ENCODE measurements at places on chromosomes 4 and X. TPM values are rescaled to one million over a fixed set of nuclear protein-coding genes. Genes with fewer than 3 reads are reported as not detected.

Gene C4orf50
- not detected for total RNA-seq

Gene VGLL1
- 3.3 TPM for total RNA-seq

Gene AKAP14
- total RNA-seq, result not detected

Gene EXOC1L
- total RNA-seq, result not detected

Gene LRP2BP
- total RNA-seq, result not detected

Gene ADGRL3
- 5.3 TPM for total RNA-seq

Gene HTN1
- total RNA-seq, result not detected

Gene CFAP299
- total RNA-seq, result 0.25 TPM

Gene UGT2B7
- 137 TPM for total RNA-seq

Gene GYPB
- total RNA-seq, result not detected

Gene GAK
- 77.4 TPM for total RNA-seq

Gene TAF1
- 68.4 TPM for total RNA-seq

Gene FGF2
- 49.1 TPM for total RNA-seq

Gene TCP11X2
- total RNA-seq, result not detected

Gene SPOCK3
- not detected for total RNA-seq

Gene COL25A1
- not detected for total RNA-seq

Gene FMR1NB
- total RNA-seq, result not detected

Gene TMEM144
- 8.5 TPM for total RNA-seq

Gene BCLAF3
- 20.7 TPM for total RNA-seq

Gene TEC
- 6.1 TPM for total RNA-seq

Gene ARHGAP6
- total RNA-seq, result 3.1 TPM

Gene GYG2
- 3.2 TPM for total RNA-seq

Gene PDZD4
- total RNA-seq, result 0.30 TPM

Gene RADX
- 5.0 TPM for total RNA-seq
